ENCODE measurements at places on chromosomes 5 and 9.
A peak's percentile ranks its signal among the peaks of the same experiment; 100 is the strongest.

DNA sequence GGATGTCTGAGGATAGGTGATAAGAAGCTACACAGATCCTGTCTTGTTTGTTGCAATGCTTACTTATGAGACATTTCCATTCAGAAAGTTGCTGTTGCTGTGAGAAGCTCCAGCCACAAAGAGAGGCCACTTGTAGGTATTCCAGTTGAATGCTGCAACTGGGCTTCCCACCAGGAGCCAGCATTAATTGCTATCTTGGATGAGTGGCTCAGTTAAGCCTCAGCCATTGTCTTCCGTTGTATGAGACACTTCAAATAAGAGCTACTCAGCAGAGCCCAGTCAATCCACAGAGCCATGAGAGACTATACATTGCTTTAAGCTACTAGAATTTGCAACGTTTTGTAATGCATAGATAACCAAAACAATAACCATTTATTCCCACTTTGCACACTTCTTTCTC, 104.3 kb upstream of the ARRDC3 start:
- no peak for DNase-seq

DNA sequence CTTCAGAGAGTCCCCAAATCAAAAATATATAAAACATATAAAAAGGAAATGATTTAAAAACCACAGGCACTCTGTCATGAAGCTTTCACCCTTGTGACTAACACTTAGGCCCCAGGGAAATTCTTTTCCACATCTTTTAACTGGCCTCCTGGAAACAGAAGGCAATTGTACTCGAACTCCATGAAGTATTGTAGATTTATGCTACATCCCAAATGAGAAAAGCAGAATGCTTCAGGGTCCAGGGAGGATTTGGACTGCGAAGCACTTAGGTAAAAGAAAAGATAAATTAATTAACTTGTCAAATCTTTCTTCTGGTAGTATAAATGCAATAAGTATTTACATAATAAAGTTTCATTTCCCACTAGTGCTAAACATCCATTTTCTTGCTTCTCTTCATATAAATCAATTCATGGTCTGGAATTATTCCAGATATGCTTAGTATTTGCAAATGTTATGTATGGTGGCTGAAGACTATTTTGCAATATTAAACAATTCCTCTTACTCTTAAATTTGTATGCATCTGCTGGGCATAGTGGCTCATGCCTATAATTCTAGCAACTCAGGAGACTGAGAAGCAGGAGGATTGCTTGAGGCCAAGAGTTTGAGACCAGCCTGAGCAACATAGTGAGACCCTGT, 64.9 kb upstream of the ELL2 start:
- peak; percentile 34 for DNase-seq

- DNase-seq, result no peak
Observed at GRCh38 chr9:96256800-96257199, 45.2 kb downstream of the HSD17B3 start.

- DNase-seq, result no peak
Observed at GRCh38 chr9:93673021-93673838, 96.8 kb downstream of the PHF2 start.

GRCh38 chr5:81230416-81230815, 2.7 kb upstream of the CKMT2 start:
- no peak for DNase-seq

DNA sequence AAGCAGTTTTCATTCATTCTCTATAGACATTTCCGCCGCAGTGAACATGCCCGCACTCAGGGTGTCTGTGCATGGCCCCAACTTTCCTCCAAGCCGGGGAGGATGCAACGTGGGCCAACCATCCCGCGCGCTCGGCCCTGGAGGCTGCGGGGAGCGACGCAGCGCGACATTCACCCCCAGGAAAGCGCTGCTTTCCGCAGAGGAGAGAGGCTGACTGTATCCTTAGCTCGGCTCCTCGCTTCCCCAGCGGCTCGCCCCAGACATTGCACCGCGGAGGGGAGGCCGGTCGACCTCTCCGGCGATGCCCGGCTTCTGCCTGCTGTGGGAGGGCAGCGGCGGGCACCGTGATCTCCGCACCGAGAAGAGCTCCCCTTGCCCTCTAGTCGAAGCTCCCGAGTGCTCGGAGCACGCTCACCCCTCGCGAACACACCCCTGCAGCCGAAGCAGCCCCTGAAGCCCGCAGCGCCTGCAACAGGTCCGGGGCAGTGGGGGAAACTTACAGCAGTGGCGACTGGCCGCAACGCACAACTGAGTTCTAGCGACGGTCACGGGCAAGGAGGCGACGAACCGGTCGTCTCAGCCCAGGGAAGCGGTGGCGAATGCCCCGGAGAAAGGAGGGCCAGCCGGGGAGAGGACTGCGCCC, 600 bp downstream of the ENC1 start:
- no peak for DNase-seq

- no peak for DNase-seq
Observed at GRCh38 chr9:108105885-108106284, 616.3 kb upstream of the KLF4 start.

Data from AG04450 (cell line).